Activated T-helper 1 cell treated with anti-CD3 and anti-CD28 coated beads, Interleukin-12 subunit alpha, Interleukin-12 subunit beta, Interleukin-2, Interleukin-4 antibody, amounts not matched to agents 30 ng/mL and 10 ng/mL and 1 ng/mL, durations not matched to agents 14 hours and 24 hours and 36 hours (primary cell): ENCODE measurements at places on chromosomes 1 and 21.

DNA sequence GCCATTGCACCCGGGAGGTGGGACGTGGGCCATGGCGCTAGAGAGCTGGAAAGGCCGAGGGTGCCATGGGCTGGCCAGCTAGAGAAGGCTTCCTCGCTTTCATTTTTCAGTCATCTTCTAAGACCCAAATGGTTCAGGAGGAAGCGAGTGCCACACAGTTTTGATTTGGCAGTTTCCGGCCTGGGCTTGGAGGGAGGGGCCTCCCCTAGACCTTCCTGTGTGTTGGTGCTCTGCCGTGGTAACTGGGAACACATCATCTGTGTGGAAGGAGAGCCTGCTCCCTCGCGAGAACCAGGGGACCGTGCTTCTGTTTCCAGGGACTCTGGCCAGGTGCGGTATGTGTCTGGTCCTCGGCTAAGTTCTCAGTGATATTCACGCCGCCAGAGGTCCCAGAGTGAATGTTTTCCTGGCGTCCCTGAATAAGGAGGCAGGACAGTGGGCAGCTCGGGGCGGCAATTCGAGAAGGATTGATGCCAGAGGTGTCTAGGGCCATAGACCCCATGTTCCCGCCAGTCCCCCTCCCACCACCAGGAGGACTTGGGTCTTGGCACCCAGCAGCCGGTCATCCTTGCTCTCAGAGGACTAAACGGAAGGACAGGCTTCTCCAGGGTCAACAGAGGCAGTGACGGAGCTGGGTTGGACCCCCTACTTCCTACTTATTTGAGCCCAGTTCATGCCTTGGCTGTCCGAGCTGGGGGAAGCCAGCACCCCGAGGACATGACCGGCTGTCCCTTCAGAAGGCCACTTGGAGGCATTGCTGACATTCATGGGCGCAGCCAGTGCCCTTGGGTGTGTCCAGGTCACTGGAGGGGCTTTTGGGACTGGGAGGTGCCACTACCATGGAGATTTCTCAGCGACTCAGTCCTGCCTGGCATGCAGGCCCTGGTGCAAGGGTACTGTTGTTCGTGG is 2.7 kb upstream of the NPHP4 start:
- H3K36me3 ChIP-seq: peaks cover 5% of the 10 kb centered on the region
- H3K4me3 ChIP-seq: peak overlapping the region; percentile 95
- H3K27me3 ChIP-seq: no peaks in the 10 kb centered on the region
- peaks cover 40% of the 10 kb centered on the region for H3K4me1 ChIP-seq

- no peak for DNase-seq
- no peak overlapping the region for H3K27ac ChIP-seq
- H3K4me1 ChIP-seq: no peaks in the 10 kb centered on the region
These were observed 86.9 kb downstream of the ADAMTS1 start for GRCh38 chr21:26758083-26758880.

GRCh38 chr1:68233202-68233601 is 879 bp upstream of the WLS start:
- peaks cover 7% of the 10 kb centered on the region for H3K4me1 ChIP-seq
- H3K4me3 ChIP-seq: no peak overlapping the region
- H3K27me3 ChIP-seq: peaks cover 54% of the 10 kb centered on the region
- DNase-seq: no peak
- no peak overlapping the region for H3K27ac ChIP-seq
- no peaks in the 10 kb centered on the region for H3K36me3 ChIP-seq

GRCh38 chr21:16751695-16752474 is 761.0 kb upstream of the CXADR start:
- no peaks in the 10 kb centered on the region for H3K36me3 ChIP-seq
- H3K4me1 ChIP-seq: no peaks in the 10 kb centered on the region
- no peak overlapping the region for H3K4me3 ChIP-seq
- no peak overlapping the region for H3K27ac ChIP-seq
- DNase-seq: no peak
- H3K27me3 ChIP-seq: no peaks in the 10 kb centered on the region

DNA sequence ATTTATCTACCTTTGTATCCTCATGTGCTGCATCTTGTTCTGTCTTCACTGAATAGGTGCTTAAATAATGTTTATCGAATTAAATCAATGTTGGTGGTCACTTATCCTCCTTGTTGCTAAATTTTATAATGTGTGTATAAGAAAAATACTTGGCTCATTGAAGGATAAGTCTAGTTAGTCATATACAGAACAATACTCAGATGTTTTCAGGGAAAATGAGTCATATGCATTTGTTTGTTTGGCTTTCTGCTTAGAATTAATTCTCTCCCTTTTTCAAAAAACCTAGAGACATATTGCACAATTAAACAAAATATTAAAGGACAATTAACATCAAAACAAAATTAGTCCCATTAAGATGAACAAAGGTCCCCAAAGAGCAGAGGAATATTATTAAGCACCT is 89.0 kb downstream of the UBE2U start:
- H3K27me3 ChIP-seq: peaks cover 6% of the 10 kb centered on the region
- no peak overlapping the region for H3K27ac ChIP-seq
- H3K4me1 ChIP-seq: no peaks in the 10 kb centered on the region
- H3K36me3 ChIP-seq: no peaks in the 10 kb centered on the region
- no peak for DNase-seq
- H3K4me3 ChIP-seq: no peak overlapping the region

GRCh38 chr1:7393136-7393535 is 378.0 kb upstream of the VAMP3 start:
- H3K27ac ChIP-seq: no peak overlapping the region
- no peaks in the 10 kb centered on the region for H3K4me1 ChIP-seq

GRCh38 chr1:179121159-179121938 is 39.5 kb downstream of the TOR3A start:
- no peak overlapping the region for H3K27ac ChIP-seq
- H3K4me1 ChIP-seq: peaks cover 9% of the 10 kb centered on the region
- peaks cover 12% of the 10 kb centered on the region for H3K36me3 ChIP-seq

DNA sequence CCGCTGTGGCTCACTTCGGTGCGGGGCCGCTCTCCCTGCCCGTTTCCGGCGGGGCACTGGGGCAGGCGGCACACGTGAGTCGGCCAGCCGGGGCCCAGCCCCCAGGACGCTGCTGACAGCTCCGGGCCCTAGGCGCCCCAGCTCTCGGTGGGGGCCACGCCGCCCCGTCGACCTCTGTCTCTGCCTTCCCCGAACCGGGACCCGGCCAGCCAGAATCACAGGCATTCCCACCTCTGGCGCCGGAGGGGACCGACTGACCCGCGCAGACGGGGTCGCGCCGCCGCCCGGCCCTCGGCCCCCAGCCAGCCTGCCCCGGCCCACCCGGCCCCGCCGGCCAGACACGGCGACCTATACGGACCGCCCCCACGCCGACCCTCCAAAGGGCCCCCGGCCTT is 755 bp downstream of the SCMH1 start:
- H3K27ac ChIP-seq: no peak overlapping the region
- no peaks in the 10 kb centered on the region for H3K27me3 ChIP-seq
- H3K4me3 ChIP-seq: peak overlapping the region; percentile 86
- no peaks in the 10 kb centered on the region for H3K36me3 ChIP-seq

GRCh38 chr1:94526152-94526980 is 15.2 kb downstream of the F3 start:
- no peak for DNase-seq
- H3K27me3 ChIP-seq: peaks cover 21% of the 10 kb centered on the region
- no peak overlapping the region for H3K27ac ChIP-seq
- H3K36me3 ChIP-seq: no peaks in the 10 kb centered on the region
- H3K4me1 ChIP-seq: no peaks in the 10 kb centered on the region
- no peak overlapping the region for H3K4me3 ChIP-seq

GRCh38 chr1:213110349-213111300 is 59.6 kb downstream of the RPS6KC1 start:
- DNase-seq: no peak
- H3K36me3 ChIP-seq: peaks cover 2% of the 10 kb centered on the region
- H3K27ac ChIP-seq: no peak overlapping the region
- peaks cover 13% of the 10 kb centered on the region for H3K4me1 ChIP-seq
